ENCODE measurements at places on chromosomes 12 and 14.

GRCh38 chr14:104396682-104397470 is 182.7 kb upstream of the C14orf180 start:
- no peak for DNase-seq

DNA sequence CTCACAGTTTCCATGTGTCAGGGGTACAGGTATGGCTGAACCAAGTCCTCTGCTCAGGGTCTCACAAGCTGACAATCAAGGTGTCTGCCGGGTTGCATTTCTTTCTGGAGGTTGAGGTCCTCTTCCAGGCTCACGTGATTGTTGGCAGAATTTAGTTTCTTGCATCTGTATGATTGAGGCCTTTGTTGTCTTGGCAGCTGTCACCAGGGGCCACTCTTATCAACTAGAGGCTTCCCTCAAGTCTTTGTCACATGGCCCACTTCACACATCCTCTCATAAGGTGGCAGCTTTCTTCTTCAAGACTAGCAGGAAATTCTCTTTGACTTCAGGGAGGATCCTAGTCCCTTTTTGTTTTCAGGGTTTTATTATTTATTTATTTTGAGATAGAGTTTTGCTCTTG is 46.0 kb upstream of the FOS start:
- DNase-seq = no peak

- DNase-seq = no peak
These were observed 57.6 kb downstream of the BRMS1L start for GRCh38 chr14:35883677-35884293.

DNA sequence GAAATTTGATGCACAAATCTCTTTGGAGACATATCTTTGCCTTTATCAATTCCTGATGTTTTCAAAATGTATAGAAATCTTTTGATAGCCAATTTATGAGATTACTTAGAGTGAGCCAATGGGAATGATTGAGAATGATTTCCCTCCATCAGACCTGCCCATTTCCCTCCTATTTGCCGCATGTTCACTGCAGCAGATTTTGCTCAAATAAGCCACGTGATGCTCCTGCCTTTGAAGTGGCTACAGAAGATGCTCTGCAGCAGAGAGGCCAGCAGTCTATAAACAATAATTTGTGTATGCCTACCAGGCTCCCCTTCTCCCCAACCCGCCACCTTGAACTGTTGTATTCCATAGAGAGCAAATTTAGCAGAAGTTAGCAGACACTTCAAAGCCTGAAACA is 21.9 kb downstream of the WIF1 start:
- DNase-seq = no peak

- no peak for DNase-seq
These were observed 444.6 kb upstream of the CCDC196 start for GRCh38 chr14:66041582-66041981.

- no peak for DNase-seq
These were observed 52.3 kb upstream of the TRIM9 start for GRCh38 chr14:51147183-51147582.

DNA sequence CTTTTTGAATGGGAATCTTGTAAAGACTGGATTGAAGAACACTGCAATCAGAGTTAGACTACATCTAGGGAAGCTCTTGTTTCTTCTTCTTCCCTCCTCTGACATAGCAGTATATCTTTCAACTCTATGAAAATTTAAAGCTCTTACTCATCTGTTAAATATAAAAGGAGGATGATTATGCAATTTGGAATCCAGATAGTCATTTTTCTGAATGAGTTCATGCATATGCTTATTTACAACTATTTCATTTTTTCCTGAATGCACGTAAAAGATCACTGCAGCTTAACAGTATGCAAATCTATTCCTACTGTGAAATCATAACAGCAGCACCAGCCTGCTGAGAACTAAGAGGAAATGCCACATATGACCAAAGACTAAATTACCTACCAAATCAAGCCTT is 133.5 kb upstream of the TMCC3 start:
- DNase-seq = no peak

GRCh38 chr14:91884664-91885063 is 17.3 kb upstream of the TC2N start:
- no peak for DNase-seq

GRCh38 chr14:76329951-76330350 is 46.0 kb upstream of the ESRRB start:
- DNase-seq = no peak

- DNase-seq = no peak
These were observed 114.7 kb upstream of the CRY1 start for GRCh38 chr12:107207931-107208525.

- no peak for DNase-seq
These were observed 6.4 kb downstream of the ERP27 start for GRCh38 chr12:14931791-14932560.

- DNase-seq = no peak
These were observed 102.7 kb upstream of the FKBP4 start for GRCh38 chr12:2692080-2692479.

DNA sequence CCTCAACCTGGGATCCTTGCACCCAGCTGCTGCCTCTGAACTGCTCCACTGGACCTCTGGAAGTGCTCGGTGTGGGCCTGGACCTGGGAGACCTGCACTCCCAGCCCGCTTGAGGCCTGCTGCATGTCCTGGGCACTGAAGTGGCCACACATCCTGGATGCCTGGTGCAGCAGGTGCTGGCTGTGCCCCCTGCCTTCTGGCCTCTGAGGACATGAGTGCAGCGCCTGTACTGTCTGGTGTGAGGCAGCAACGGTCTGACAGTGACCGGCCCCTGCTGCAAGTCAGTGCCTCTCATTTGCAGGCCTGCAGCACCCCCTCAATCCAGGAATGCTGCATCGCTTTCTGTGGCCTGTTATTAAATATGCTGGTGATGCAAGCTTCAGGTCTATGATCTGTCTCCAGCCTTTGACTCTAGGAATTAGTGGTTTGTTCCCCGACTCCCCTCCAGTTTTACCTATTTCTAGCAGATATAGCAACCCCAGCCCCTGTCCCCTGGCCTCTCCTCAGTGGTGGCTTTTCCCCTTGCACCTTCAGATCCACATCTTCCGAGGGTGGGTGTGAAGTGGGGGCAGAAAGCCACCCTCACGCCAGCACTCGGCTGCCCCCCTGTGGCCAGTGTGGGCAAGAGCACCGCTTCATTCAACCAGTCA is 3.6 kb downstream of the SMIM41 start:
- no peak for DNase-seq
